ENCODE measurements at places on chromosomes 1 and 21.
A peak's percentile ranks its signal among the peaks of the same experiment; 100 is the strongest.

- DNase-seq: peak; percentile 98
Measured at GRCh38 chr1:66563941-66564630, 30.1 kb downstream of the SGIP1 start.

DNA sequence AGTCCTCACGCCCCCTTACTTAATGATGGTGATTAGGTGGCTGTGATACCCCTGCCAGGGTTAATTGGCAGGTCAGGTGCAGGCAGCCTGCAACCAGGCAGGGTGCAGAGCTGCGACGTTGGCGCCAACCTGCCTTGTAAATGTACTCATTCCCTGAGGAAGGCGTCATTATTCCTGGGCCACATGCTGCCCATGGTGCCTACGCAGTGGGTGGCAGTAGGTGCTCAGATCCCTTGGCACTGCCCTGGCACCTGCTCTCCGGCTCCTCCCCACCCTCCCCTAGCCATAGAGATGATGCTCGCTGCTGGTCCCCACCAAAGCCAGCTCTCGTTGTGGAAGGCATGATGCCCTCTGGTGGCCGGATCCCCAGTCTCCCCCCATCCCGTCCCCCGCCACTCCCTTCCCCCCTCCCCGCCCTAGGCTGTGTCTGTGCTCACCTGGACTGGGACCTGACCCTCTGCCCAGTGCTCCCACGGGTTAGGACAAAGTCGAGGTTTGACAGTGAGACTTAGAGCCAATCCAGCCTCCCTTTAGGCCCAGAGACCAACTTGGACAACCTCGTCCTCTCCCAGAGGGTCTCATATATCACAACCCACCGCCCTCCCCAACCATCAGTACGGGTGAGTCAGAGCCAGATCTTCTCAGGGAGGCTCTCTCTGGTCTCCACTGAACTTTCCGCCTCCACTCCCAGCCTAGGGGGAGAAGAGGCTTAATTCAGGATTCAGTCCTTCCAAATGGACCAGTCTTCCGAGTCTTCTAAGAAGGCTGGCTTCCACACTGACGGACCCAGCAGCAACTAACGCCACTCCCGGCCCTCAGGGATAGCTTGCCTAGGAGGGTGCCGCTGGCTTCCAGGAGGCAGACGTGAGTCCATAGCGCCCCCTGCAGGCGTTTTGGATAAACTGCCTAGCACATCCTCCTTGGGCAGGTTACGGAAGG lies 5.7 kb downstream of the KRTCAP2 start:
- peak; percentile 90 for DNase-seq

- DNase-seq: peak; percentile 53
Measured at GRCh38 chr1:117928881-117929342, 509 bp downstream of the GDAP2 start.

DNA sequence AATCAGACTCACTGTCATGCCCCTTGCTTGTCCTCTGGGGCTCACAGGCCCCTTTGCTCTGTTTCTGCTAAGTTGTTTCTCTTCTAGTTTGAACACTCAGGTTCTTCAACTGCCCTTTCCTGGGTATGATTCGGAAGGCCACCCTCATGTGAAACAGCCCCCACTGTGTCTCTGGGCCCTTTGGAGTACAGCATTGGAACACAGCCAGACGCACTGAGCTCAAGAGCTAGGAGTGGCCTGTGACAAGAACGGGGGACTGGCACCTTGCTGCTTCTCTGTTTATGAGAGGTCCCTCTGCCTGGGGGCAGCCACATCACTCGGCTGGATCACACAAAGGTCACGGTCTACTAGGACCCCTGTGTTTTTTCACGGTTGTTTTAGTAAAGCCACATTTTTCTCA lies 114.4 kb upstream of the ZC3H12A start:
- no peak for DNase-seq

DNA sequence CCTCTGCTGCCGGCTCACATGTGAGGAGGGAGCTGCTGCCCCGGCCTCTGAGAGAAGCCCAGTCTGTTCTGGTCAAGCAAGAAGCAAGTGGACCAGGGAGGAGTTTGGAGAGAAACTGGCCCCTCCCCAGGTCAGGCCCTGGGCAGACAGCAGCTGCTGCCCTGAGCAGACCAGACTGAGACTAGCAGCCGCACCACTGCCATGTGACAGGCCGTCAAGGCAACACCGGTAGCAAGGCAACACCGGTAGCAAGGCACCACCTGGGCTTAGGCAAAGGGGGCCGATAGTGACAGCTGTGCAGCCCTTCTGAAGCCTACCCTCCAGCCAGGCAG lies 50.3 kb downstream of the ARHGEF16 start:
- no peak for DNase-seq
